NCI-H1436 (cell line): ENCODE measurements at places on chromosomes 7 and 10.

- no peak for DNase-seq
These were observed 134.5 kb downstream of the PKD1L1 start for GRCh38 chr7:47813620-47814260.

DNA sequence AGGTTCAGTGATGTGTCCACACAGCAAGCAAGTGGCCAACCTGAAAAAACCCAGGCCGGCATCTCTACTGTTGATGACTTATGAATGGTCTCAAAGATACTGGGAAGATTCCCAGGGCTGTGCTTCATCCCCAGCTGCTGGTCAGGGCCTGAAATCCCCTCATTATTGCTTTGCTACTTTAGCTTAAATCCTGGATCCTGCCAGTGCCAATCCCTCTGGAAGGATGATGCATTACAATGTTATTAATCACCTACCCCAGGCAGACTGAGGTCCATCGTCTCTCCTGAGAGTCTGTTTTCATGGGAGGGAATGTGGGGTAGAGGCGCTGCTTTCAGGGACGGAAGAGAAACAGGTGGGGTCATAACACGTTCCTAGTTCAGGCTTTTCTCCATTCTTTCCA lies 371.6 kb downstream of the RPS24 start:
- DNase-seq: no peak

GRCh38 chr10:129394518-129395328 lies 72.3 kb upstream of the MGMT start:
- no peak for DNase-seq

DNA sequence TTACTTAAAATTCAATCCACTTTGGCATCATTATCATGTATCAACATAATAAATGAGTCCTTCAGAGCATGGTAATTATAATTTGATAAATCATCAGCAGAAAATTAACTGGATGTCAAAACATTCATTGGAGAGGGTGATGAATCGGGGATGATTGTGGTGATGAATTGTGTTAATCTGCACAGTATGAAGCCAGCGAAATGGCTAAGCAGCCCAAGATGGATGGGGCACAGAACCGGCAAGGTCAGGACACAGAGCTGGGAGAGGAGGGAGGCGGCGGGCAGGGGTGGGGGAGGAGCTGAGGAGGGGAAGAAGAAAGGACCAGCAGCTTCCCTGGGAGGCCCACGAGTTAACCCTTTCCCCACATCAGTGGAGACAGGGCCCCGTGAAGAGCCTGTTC lies 536.1 kb downstream of the LRMDA start:
- DNase-seq: no peak

DNA sequence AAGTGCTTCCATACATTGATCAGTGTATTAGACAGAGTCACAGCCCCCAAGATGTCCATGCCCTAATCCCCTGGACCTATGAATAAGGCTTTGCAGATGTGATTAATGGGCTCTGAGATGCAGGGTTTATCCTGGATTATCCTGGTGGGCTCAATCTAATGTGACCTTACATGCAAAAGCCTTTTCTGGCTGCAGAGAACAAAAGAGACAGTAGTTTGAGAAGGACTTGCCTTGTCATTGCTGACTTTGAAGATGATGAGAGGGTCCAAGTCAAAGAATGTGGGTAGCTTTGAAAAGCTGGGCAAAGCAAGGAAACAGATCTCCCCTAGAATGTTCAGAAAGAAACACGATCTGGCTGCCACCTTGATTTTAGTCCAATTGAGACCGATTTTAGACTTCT lies 238.7 kb downstream of the CCSER2 start:
- no peak for DNase-seq

DNA sequence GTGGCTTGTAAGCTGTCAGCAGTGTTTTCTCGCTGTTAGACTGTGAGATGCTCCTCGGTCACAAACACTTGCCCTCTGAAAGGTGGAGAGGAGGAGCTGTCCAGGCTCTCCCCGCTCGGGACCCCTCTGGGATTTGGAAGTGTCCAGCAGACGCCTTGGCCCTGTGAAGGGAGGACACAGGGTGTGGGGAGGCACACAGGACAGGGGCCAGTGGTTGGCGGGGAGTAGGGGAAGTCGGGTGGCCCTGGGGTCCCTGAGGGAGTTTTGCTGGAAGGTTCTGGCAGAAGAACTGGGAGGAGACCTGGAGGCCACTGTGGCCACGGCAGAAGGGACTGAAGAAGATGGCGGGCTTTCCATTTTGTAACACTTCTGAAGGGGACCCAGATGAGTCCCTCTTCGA lies 47.2 kb upstream of the DPYSL4 start:
- no peak for DNase-seq

DNA sequence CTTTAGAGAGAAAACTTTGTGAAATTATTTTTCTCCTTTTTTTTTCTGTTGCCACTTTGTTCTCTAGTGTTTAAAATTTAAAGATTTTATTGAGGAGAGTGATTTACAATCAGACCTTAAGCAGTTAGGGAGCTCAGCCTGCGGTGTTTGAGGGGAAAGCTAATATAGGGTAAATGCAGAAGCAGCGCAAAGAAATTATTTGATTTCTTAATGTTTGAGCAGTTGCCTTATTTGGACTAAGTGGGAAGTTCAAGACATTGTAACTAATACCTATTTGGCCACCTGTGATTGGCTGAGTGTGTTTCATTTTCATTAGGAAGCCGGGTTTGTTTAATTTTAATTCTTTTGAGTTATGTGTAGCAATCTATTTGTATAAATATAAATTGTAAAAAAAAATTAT lies 25.3 kb downstream of the WAC start:
- no peak for DNase-seq

GRCh38 chr7:134443396-134444070 lies 15.4 kb downstream of the AKR1B1 start:
- no peak for DNase-seq

- DNase-seq: no peak
These were observed 24.7 kb upstream of the MSMB start for GRCh38 chr10:46070749-46071148.

DNA sequence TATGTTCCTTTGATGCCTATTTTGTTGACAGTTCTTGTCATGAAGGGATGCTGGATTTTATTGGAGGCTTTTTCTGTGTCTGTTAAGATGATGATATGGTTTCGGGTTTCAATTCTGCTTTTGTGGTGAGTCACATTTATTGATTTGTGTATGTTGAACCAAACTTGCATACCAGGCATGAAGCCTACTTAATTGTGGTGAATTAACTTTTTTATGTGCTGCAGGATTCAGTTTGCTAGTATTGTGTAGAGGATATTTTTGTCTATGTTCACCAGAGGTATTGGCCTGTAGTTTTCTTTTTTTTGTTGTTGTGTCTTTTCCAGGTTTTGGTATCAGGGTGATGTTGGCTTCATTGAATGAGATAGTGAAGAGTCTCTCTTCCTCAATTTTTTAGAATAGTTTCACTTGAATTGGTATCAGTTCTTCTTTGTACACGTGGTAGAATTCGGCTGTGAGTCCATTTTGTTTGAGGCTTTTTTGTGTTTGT lies 345.9 kb downstream of the KIF20B start:
- DNase-seq: no peak
